ENCODE measurements at places on chromosomes 4 and X.

DNA sequence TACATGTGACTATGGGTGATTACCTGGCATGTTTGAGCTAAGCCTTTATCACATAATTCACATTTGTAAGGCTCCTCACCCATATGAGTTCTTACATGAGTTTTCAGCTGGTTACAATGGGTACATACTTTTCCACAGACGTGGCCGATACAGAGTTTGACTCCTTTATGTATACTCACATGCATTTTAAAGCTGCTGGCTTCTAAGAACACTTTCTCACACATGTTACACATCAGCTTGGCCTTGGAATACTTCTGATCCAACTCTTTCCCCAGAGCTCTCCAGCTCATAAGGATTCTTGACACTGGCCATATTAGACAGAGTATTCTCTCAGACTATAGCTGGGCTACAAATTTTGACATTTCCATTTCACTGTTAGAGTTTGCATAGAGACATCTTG is 66.3 kb downstream of the TAB3 start:
- no peak for DNase-seq

GRCh38 chr4:6329478-6330383 is 60.1 kb downstream of the WFS1 start:
- DNase-seq = no peak

- DNase-seq = no peak
These were observed 4.2 kb downstream of the CENPVL3 start for GRCh38 chrX:51614353-51615012.

- no peak for DNase-seq
These were observed 30.2 kb upstream of the SYTL5 start for GRCh38 chrX:37976153-37976552.
